ENCODE measurements at places on chromosomes 2 and 18.

GRCh38 chr18:38262661-38263060, 697.1 kb upstream of the CELF4 start:
- no peaks in the 10 kb centered on the region for H3K27me3 ChIP-seq
- no peak overlapping the region for H3K27ac ChIP-seq
- no peaks in the 10 kb centered on the region for H3K36me3 ChIP-seq
- DNase-seq = no peak
- no peak overlapping the region for H3K4me3 ChIP-seq

DNA sequence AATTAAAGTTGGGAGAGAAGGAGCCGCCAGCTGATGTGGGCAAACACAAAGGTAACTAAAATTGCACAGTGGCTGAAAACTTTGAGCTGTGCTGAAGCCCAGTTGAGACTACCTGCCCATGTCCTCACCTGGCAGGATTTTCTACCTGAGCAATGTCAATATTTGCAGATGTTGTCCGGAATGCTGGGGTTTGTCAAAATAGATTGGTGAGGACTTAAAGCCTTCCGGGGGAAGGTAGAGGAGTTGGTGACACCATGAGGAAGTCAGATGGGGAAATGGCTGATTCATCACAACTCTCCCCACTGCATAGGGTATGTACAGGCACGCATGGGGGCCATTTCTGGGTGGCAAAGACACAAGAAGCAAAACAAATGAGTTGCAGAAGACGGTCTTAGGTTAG, 114.9 kb downstream of the ALK start:
- H3K4me1 ChIP-seq = no peaks in the 10 kb centered on the region
- no peak overlapping the region for H3K4me3 ChIP-seq
- no peak for DNase-seq
- H3K36me3 ChIP-seq = no peaks in the 10 kb centered on the region

GRCh38 chr2:86281066-86281700, 56.2 kb downstream of the REEP1 start:
- H3K27ac ChIP-seq = no peak overlapping the region
- H3K4me1 ChIP-seq = no peaks in the 10 kb centered on the region
- H3K4me3 ChIP-seq = no peak overlapping the region
- H3K36me3 ChIP-seq = no peaks in the 10 kb centered on the region

- H3K36me3 ChIP-seq = no peaks in the 10 kb centered on the region
- no peaks in the 10 kb centered on the region for H3K4me1 ChIP-seq
- H3K27ac ChIP-seq = no peak overlapping the region
These were observed 205.8 kb upstream of the CYRIA start for GRCh38 chr2:16871411-16871810.

- no peaks in the 10 kb centered on the region for H3K27me3 ChIP-seq
- H3K4me1 ChIP-seq = no peaks in the 10 kb centered on the region
- no peaks in the 10 kb centered on the region for H3K36me3 ChIP-seq
- H3K27ac ChIP-seq = no peak overlapping the region
- no peak for DNase-seq
- H3K4me3 ChIP-seq = no peak overlapping the region
These were observed 490.0 kb downstream of the TXNL1 start for GRCh38 chr18:56148373-56148772.

DNA sequence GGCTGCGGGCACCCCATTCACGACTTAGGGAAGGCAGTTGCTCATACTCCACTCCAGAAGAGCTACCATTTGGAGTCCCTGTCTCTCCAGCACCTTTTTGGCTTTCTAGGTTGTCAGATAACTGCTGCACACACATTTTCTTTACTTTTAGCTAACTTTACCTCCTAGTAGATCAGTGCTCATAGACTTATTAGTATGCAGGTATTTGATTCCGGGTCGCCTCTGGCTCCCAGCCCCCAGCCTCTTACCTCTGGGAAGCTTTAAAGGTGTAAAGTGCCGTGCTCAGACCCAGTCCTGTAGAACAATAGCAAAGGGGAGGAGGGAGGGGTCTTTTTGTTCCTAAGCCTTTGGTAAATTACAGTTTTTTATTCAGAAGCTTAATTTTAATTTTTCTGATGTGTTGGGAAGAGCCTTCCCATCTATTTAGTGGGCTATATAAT, 102.9 kb downstream of the SPTBN1 start:
- peaks cover 4% of the 10 kb centered on the region for H3K36me3 ChIP-seq
- DNase-seq = no peak
- H3K27ac ChIP-seq = peak overlapping the region; percentile 88
- no peaks in the 10 kb centered on the region for H3K27me3 ChIP-seq

GRCh38 chr2:143891879-143892308, 628.0 kb downstream of the ZEB2 start:
- no peaks in the 10 kb centered on the region for H3K36me3 ChIP-seq
- H3K27ac ChIP-seq = no peak overlapping the region
- no peak for DNase-seq
- no peak overlapping the region for H3K4me3 ChIP-seq
- H3K4me1 ChIP-seq = no peaks in the 10 kb centered on the region

DNA sequence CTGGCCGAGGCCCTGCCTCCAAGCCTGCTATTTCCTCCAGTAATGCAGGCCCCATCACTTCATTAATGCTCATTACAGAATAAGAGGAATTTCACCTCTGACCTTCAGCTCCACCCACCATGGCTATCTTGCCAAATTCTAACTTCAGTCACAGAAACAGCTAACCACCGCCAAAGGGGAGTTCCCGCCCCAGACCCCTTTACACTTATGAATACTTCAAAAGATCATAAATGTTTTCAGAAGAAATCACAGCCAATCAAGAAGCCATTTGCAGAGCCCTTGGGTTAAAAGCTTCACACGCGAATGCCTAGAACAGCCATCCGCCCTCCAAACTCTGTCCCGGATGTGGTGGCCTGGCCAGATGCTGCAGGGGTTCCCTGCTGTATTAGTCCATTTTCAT, 73.8 kb upstream of the TWIST2 start:
- no peaks in the 10 kb centered on the region for H3K4me1 ChIP-seq
- no peak overlapping the region for H3K27ac ChIP-seq
- H3K36me3 ChIP-seq = no peaks in the 10 kb centered on the region
- H3K4me3 ChIP-seq = no peak overlapping the region

DNA sequence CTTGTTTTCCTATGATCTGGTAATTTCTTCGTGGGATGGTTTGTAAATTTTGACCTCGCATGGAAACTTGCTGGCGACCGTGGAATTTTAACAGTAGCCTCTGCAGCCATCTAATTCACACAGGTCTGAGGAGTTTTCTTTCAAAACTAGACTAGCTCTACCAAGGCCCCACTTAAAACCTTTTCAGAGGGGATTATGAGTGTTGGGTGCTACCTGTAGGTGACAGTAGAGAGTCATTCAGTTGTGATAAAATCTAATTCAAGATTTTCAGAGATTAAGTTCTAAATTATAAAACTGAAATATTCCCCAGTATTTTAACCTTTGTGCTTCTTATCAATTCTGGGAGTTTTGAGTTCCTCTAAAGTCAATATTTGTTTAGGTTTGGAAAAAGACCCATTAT, 31.0 kb downstream of the THSD7B start:
- no peaks in the 10 kb centered on the region for H3K27me3 ChIP-seq
- no peak for DNase-seq
- H3K4me3 ChIP-seq = no peak overlapping the region
- no peaks in the 10 kb centered on the region for H3K4me1 ChIP-seq
- H3K36me3 ChIP-seq = no peaks in the 10 kb centered on the region

DNA sequence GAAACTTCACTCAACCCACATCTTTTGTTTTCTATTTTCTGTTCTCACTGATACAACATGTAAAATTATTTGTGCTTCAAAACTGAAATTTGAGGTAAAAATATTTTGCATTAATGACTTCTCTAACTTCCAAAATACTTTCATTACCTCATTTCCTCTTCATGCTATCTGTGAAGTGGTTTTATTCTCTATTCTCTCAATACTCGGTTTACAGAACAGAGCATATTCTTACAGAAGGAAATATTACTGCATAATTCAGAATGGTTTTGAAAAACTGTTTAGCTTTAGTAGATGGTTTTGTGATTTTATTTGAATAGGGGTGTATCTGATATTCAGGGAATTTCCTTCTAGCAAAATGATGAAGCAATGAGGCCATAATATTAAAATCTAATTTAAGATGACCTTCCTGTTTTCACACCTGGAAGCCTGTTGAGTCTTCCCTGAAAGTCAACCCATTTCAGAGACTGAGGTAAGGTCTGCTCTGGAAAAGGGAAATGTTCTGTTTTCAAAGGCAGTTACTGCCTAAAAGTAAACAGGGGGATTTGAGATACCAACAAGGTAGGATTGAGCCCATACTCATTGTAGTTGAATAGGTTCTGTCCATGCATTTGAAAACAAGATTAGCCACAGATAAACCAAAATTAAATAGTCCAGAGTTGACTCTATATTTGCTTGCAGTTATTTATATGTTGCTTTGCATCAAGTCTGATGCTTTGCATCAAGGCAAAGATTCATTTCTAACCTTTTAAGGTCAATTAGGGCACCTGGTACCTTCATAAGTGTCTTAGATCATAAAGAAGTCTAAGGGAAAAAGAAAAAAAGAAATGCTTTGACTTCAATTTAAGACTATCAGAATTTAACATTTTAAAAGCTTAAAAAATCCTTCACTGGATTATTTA, 50.8 kb upstream of the PEX13 start:
- no peaks in the 10 kb centered on the region for H3K27me3 ChIP-seq
- no peak for DNase-seq
- H3K36me3 ChIP-seq = no peaks in the 10 kb centered on the region
- no peak overlapping the region for H3K27ac ChIP-seq

DNA sequence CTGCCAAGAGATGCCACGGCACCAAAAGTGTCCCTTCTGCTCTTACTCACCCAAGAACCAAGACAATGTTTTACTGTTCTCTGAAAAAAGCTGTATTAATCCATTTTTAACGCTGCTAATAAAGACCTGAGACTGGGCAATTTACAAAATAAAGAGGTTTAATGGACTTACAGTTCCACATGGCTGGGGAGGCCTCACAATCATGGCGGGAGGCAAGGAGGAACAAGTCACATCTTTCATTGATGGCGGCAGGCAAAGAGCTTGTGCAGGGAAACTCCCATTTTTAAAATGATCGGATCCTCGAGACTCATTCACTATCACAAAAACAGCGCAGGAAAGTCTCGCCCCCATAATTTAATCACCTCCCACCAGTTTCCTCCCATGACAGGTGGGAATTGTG, 1.9 kb upstream of the STAT1 start:
- H3K27me3 ChIP-seq = no peaks in the 10 kb centered on the region
- no peak for DNase-seq
- H3K4me3 ChIP-seq = no peak overlapping the region

DNA sequence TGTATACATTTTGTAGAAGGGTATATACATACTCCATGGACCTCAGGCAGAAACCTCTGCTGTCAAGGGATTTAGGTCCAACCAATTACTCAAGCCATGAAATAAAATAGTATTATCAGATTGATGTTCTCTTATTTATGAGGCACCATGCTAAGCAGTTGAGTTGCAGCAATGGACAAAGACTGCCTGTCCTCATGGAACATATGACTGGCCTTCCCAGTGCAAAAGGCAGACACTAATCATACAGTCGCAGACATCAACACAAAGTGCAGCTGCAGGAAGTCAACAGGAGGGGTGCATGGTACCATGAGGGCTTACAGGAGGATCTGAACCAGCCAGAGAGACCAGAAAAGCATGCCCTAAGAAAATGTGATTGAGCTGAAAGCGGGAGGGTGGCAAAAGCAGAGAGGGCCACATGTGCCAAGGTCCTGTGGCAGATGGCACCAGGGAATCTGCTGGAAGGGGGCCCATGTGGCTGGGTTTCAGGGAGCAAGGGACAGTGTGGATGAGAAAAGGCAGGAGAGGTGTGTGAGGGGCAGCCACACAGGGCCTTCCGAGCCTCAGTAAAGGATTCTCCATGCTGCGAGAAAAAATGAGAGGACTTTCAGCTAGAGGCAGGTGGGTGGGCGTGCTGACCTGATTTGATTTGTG, 61.4 kb upstream of the RNF152 start:
- H3K36me3 ChIP-seq = no peaks in the 10 kb centered on the region
- no peak for DNase-seq
- no peak overlapping the region for H3K27ac ChIP-seq
- H3K27me3 ChIP-seq = no peaks in the 10 kb centered on the region

DNA sequence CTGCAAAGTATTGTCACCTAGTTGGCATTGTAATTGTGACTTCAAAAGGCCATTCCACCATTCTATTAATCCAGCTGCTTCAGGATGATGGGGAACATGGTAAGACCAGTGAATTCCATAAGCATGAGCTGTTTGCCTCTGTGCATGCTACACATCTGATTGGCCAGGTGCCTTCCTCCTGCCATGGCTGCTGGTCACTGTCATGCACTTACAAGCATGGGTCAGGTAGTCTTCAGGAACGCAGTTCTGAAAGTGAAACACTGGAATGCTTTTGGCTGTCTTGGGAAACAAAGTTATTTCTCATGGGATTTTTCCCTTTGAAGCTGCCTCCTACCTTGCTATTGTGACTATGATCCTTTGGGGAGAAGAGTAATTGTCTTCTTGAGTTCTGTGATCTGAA, 267.6 kb downstream of the GBX2 start:
- no peaks in the 10 kb centered on the region for H3K27me3 ChIP-seq
- peak; percentile 48 for DNase-seq
- no peaks in the 10 kb centered on the region for H3K36me3 ChIP-seq
- no peak overlapping the region for H3K27ac ChIP-seq
- H3K4me3 ChIP-seq = no peak overlapping the region
- no peaks in the 10 kb centered on the region for H3K4me1 ChIP-seq

- H3K27ac ChIP-seq = no peak overlapping the region
- no peaks in the 10 kb centered on the region for H3K36me3 ChIP-seq
- peaks cover 2% of the 10 kb centered on the region for H3K4me1 ChIP-seq
- no peaks in the 10 kb centered on the region for H3K27me3 ChIP-seq
These were observed 31.3 kb downstream of the ACKR3 start for GRCh38 chr2:236600892-236601291.

DNA sequence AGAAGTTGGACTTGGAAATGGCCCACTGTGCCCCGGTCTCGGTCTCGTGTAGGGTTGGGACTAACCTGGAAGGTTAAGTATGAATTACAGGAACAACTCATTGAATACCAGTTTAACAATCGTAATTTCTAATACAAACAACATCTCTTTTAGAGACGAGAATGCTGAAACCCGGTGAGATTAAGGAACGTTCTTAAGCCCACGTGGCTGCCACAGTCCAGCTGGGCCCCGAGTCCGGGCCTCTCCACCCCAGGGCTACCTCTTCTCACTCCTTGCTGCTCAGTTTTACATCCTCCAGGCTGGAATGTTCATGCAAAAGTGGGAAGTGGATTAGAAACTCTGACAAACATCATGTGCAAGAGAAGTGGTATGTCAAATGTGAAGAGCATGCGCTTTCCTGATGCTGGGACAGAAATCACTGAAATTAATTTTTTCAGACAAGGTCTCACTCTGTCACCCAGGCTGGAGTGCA, 29.4 kb downstream of the NGEF start:
- no peaks in the 10 kb centered on the region for H3K4me1 ChIP-seq
- H3K36me3 ChIP-seq = no peaks in the 10 kb centered on the region
- H3K27ac ChIP-seq = no peak overlapping the region
- DNase-seq = no peak
- no peak overlapping the region for H3K4me3 ChIP-seq

DNA sequence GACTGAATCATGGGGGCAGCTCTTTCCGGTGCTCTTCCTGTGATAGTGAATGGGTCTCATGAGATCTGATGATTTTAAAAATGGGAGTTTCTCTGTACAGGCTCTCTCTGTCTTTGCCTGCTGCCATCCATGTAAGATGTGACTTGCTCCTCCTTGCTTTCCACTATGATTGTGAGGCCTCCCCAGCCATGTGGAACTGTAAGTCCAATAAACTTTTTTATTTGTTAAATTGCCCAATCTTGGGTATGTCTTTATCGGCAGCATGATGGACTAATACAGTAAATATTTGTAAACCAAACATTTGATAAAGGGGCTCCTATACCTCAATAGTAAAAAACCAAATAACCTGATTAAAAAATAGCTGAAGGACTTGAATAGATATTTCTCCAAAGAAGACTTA, 77.3 kb downstream of the INSIG2 start:
- no peaks in the 10 kb centered on the region for H3K27me3 ChIP-seq
- DNase-seq = no peak
- no peak overlapping the region for H3K4me3 ChIP-seq
- H3K36me3 ChIP-seq = no peaks in the 10 kb centered on the region
- no peak overlapping the region for H3K27ac ChIP-seq
- H3K4me1 ChIP-seq = no peaks in the 10 kb centered on the region

All from right atrium auricular region (tissue), 2 donors.